ENCODE measurements at places on chromosomes 3 and 15. TPM values are rescaled to one million over a fixed set of nuclear protein-coding genes. Genes with fewer than 3 reads are reported as not detected.
A peak's percentile ranks its signal among the peaks of the same experiment; 100 is the strongest.

- DNase-seq, result no peak
These were observed 107.4 kb upstream of the MLF1 start for GRCh38 chr3:158463556-158463955.

- DNase-seq, result no peak
These were observed 12.3 kb upstream of the ZBTB38 start for GRCh38 chr3:141356046-141356445.

DNA sequence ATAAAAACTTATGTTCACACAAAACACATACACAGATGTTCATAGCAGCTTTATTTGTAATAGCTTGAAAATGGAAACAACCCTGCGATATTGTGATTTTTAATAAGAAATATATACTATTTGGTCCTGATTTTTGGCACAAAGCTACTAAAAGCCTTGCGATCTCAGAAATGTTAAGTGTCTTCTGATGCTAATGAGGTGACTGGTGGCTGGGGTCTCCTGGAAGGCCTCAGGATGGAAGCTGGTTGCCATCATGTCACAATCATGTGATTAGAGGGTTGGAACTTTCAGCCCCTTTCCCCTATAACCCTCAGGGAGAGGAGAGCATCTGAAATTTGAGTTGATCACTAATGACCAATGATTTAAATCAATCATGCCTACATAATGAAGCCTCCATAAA, 278.4 kb upstream of the UBE2E1 start:
- DNase-seq, result no peak

GRCh38 chr15:39596358-39597051, 15.6 kb downstream of the THBS1 start:
- DNase-seq, result no peak

DNA sequence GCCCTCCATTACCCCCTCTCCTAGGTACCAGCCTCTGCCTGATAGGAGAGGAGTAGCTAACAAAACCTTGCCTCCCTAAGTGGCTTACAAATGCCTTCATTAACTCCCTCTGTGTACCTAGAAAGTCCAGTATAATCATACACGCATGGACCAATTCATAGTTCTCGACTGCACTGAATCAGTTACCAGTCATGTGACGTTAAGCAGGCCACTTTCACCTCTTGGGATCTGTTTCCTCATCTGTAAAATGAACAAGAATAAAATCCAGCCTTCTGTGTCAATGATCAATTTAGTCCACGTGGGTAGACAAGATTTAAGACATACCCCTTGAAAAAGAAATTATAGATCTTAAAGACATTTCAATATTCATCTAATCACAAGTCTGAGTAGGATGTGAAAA, 72.2 kb downstream of the TRIM69 start:
- no peak for DNase-seq

DNA sequence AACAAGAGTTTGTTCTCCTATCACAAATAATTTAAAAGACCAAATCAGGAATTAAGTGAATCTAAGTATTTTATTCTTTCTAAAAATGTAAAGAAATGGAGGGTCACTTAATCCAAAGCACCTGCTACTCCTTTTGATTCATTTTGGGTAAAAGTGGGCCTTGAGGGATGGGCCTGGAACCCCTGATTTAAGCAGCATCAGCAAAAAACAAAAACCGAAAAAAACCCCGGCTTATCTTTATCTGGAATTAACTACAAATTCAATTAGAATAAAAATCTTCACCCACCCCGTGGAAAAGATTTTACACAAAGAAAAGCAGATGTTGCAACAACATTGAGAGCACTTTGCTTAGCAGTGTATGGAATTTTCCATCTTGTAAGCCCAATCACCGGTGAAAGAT, 1018.2 kb downstream of the MCTP2 start:
- DNase-seq, result no peak

DNA sequence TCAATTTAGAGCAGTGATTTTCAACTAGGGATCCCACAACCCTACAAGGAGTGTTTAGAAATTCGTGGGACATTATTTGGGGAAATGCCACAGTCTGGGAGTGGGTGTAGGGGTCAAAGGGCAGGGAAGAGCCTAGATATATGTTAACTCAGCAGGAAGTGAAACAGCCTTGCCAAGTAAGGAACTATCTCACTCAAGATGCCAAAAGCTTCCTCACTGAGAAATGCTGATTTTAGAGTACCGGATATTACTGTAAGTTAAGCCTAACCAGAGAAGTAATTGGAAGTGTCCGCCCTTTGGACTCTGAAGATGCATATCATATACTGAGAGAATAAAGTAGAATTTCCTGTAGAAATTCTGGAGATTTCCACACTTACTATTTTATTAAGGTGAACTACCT, 158.6 kb downstream of the BBX start:
- no peak for DNase-seq

- DNase-seq, result no peak
These were observed 19.9 kb downstream of the NDUFB5 start for GRCh38 chr3:179624451-179624850.

DNA sequence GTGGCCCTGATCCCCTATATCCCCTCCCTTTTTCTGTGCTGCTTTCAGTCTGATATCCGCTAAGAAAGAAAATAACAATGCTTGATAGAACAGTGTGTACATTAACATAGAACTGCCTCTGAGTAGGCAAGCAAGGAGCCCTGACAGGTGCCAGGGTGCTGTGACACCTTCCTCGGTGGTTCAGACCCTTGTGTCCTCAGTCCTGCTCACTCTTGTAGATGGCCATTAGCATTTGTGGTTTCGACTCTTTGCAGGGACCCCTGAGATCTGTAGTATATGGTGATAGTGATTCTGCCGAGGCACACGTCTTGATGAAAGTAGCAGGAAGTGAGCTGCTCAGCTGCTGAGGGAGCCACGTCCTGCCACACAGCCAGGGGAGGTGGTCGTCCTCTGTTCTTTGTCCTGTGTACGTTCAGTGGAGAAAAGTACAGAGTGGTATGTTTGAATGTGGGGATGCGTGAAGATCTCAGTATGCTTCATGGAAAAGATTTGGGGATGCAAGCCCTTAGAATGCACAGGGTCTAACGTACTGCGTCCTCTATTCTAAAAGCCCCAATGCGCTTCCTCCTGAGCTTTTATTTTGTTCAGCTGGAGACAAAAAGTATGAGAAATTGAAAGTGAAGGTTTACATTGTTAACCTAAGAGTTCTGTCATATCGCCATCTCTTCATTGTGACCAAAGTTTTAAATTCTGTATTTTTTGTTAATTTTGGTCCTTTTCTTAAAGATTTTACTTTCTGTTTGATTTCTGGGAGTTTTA, 35.4 kb downstream of the PXYLP1 start:
- DNase-seq, result no peak

GRCh38 chr3:12345141-12345561, 56.3 kb downstream of the PPARG start:
- peak; percentile 29 for DNase-seq

- DNase-seq, result no peak
These were observed 333.3 kb upstream of the THBS1 start for GRCh38 chr15:39247574-39247973.

GRCh38 chr3:150697646-150698045, 6.1 kb downstream of the ERICH6 start:
- DNase-seq, result no peak

DNA sequence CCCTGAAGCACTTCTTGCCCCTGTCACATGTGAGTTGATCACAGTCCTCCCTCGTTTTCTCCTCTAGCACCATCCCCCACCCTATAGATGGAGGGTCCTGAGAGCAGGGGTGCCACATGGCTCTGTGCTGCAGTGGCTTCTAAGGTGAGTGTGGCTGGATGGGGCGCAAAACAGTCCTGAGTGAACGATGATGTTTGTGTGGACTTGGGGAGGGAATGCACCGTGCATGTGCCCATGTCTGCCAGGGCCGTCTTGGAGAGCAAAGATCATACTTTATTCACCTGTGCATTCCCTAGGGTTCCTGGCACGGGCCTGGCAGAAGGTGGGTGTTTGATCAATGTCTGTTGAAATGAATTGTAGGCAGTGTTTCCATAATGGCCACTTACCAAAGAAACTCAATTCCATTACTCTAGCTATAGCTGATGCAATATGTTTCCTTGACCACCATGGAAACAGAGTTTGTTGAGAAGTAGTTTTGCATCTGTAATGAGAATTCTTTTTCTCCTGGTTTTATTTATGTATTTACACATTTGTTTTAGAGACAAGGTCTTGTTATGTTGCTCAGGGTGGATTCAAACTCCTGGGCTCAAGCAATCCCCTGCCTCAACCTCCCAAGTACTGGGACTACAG, 58.0 kb downstream of the ABTB1 start:
- no peak for DNase-seq

- DNase-seq, result peak; percentile 72
These were observed 17.9 kb downstream of the IL12A start for GRCh38 chr3:160006282-160007163.

GRCh38 chr15:45776772-45777171, 141.9 kb downstream of the SQOR start:
- DNase-seq, result no peak

- no peak for DNase-seq
These were observed 280.3 kb upstream of the MME start for GRCh38 chr3:154799800-154800199.

The GOLGA6B gene
- total RNA-seq, result not detected

The LDHAL6B gene
- total RNA-seq, result not detected

The ZNF660 gene
- total RNA-seq, result 0.08 TPM

The MYL3 gene
- not detected for total RNA-seq

The BFSP2 gene
- not detected for total RNA-seq

The GPR27 gene
- total RNA-seq, result not detected

The GPR171 gene
- not detected for total RNA-seq

The SHF gene
- 2.7 TPM for total RNA-seq

The OSTN gene
- not detected for total RNA-seq

The MITF gene
- 5.8 TPM for total RNA-seq

The IL17RE gene
- total RNA-seq, result not detected

All from H4 (cell line).